ENCODE measurements at places on chromosomes 11 and 22.

- peaks cover 19% of the 10 kb centered on the region for H3K4me1 ChIP-seq
- H3K27me3 ChIP-seq = peaks cover 6% of the 10 kb centered on the region
- H3K4me3 ChIP-seq = no peak overlapping the region
These were observed 7.6 kb downstream of the KLHL35 start for GRCh38 chr11:75425422-75425821.

DNA sequence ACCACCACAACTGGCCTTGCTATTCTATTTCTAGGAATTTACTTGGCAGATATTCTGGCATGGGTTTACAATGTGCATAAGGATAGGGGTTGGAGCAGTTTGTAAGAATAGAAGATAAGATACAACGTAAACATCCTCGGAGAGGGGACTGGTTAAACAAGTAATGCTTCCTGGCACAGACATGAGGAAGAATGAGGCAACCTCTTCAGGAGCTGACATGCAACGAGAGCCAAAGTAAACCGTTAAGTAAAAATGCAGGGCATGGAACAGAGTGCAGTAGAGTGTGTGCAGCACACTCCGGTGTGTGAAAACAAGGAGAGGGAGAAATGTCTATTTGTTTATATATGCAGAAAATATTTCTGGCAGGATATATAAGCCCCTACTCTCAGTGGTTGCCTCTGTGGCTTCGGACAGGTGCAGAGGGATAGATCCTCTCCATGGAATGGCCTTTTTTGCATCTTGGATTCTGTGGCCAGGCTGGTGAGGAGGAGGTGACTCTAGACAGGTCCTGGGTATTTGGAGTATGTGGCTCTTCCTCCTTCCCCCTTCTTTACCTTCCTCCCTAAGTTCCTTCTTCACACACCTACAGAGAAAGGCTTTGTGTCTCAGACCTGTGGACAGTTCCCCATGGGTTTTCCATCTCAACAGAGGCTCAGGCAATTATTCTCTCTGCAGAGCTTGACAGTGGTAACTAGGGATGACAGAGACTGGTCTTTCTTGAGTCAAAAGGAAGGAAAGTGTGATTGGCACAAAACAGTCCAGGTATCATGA lies 2.5 kb downstream of the RAB36 start:
- H3K4me3 ChIP-seq = no peak overlapping the region
- H3K27ac ChIP-seq = no peak overlapping the region
- H3K36me3 ChIP-seq = peaks cover 1% of the 10 kb centered on the region

GRCh38 chr11:104565583-104565961 lies 332.7 kb downstream of the CASP12 start:
- no peak overlapping the region for H3K4me3 ChIP-seq
- H3K4me1 ChIP-seq = no peaks in the 10 kb centered on the region
- no peaks in the 10 kb centered on the region for H3K27me3 ChIP-seq
- H3K36me3 ChIP-seq = no peaks in the 10 kb centered on the region
- no peak for DNase-seq

- peak; percentile 33 for DNase-seq
- H3K36me3 ChIP-seq = no peaks in the 10 kb centered on the region
- no peaks in the 10 kb centered on the region for H3K27me3 ChIP-seq
- H3K4me1 ChIP-seq = no peaks in the 10 kb centered on the region
- no peak overlapping the region for H3K27ac ChIP-seq
These were observed 13.0 kb downstream of the CLPB start for GRCh38 chr11:72421351-72421750.

DNA sequence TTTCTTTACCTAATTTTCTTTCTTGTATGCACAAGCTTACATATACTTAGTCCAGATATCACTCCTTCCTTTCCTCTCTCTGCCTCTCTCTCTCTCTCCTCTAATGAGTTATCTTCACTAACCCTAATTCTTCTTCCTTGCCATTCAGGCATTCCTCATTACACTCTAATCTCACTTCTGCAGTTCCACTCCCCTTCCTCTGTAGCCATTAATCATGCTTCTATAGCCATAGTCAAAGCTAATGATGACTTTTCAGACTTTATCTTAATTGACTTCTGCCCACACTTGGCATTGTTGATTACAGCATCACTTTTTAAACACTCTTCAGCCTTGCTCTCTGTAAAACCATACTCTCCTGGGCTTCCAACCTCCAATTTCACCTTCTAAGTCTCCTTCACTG lies 35.3 kb upstream of the SC5D start:
- DNase-seq = no peak
- no peaks in the 10 kb centered on the region for H3K36me3 ChIP-seq
- H3K4me1 ChIP-seq = no peaks in the 10 kb centered on the region
- no peak overlapping the region for H3K27ac ChIP-seq
- H3K4me3 ChIP-seq = no peak overlapping the region

GRCh38 chr11:113571531-113571930 lies 96.3 kb upstream of the DRD2 start:
- H3K27ac ChIP-seq = no peak overlapping the region
- H3K4me1 ChIP-seq = peaks cover 4% of the 10 kb centered on the region
- H3K27me3 ChIP-seq = no peaks in the 10 kb centered on the region

GRCh38 chr11:36023922-36024321 lies 80.1 kb downstream of the LDLRAD3 start:
- H3K27ac ChIP-seq = no peak overlapping the region
- no peak overlapping the region for H3K4me3 ChIP-seq
- H3K27me3 ChIP-seq = no peaks in the 10 kb centered on the region
- H3K36me3 ChIP-seq = no peaks in the 10 kb centered on the region
- DNase-seq = no peak
- no peaks in the 10 kb centered on the region for H3K4me1 ChIP-seq

DNA sequence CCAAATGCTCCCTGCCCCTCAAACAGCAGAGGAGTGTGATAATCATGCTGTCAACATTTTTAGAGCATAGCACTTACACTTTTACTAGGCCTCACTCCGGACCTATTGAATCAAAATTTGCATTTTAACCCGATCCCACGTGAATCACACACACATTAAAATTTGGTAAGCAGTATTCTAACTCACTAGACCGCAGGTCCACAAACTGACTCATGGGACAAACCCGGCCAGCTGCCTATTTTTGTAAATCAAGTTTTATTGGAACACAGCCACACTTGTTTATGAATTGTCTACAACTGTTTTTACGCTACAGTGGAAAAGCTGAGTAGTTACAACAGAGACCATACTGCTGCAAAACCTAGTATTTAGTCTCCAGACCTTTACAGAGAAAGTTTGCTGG lies 43.3 kb downstream of the SNX19 start:
- H3K27me3 ChIP-seq = no peaks in the 10 kb centered on the region
- no peak overlapping the region for H3K4me3 ChIP-seq
- no peak for DNase-seq
- no peaks in the 10 kb centered on the region for H3K4me1 ChIP-seq
- peaks cover 6% of the 10 kb centered on the region for H3K36me3 ChIP-seq

DNA sequence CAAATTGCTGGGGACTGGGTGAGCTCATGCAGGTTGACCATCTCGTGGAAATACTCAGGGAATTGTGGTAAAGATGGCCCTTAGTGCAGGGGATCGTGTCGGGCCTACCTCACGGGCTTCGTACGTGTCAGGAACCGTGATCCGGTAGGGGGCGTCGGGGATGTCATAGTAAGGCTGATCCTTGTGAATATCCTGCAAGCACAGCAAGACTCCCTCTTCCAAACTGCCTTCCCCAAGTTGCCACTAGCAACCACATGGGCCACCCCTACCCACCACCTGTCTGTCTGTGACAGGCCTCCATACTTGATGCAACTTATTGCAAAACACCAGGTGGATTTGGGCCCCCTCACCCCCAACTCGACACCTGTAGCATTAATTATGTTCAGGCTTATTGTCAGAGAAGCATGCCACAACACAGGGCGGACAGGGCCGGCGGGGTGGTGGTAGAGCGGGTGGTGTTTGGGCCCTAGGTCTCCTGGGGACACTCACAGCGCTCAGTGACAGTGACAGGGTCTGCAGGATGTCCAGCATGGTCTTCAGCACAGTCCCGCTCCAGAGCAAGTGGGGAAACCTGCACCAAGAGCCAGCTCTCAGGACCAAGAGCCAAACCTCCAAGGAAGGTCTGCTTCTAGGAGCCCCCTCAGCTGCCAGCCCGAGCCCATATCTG lies 22.6 kb upstream of the SERPIND1 start:
- H3K4me1 ChIP-seq = peaks cover 32% of the 10 kb centered on the region
- H3K27me3 ChIP-seq = no peaks in the 10 kb centered on the region
- peaks cover 11% of the 10 kb centered on the region for H3K36me3 ChIP-seq
- no peak overlapping the region for H3K4me3 ChIP-seq
- no peak for DNase-seq

- no peaks in the 10 kb centered on the region for H3K36me3 ChIP-seq
- no peaks in the 10 kb centered on the region for H3K27me3 ChIP-seq
- H3K27ac ChIP-seq = no peak overlapping the region
- peak; percentile 58 for DNase-seq
- H3K4me3 ChIP-seq = no peak overlapping the region
- H3K4me1 ChIP-seq = no peaks in the 10 kb centered on the region
These were observed 25.8 kb upstream of the FXYD6 start for GRCh38 chr11:117902001-117902845.

- no peak for DNase-seq
- no peak overlapping the region for H3K27ac ChIP-seq
- no peak overlapping the region for H3K4me3 ChIP-seq
- no peaks in the 10 kb centered on the region for H3K36me3 ChIP-seq
These were observed 28.8 kb downstream of the FAT3 start for GRCh38 chr11:92253421-92253820.

GRCh38 chr11:38159038-38159437 lies 1561.0 kb upstream of the RAG2 start:
- no peak overlapping the region for H3K27ac ChIP-seq
- no peaks in the 10 kb centered on the region for H3K36me3 ChIP-seq
- no peak overlapping the region for H3K4me3 ChIP-seq
- no peak for DNase-seq

GRCh38 chr22:49193901-49194465 lies 633.7 kb downstream of the BRD1 start:
- H3K27ac ChIP-seq = no peak overlapping the region
- H3K36me3 ChIP-seq = no peaks in the 10 kb centered on the region
- H3K27me3 ChIP-seq = no peaks in the 10 kb centered on the region
- DNase-seq = no peak
- no peak overlapping the region for H3K4me3 ChIP-seq

GRCh38 chr22:30573594-30574094 lies 821 bp downstream of the GAL3ST1 start:
- H3K4me1 ChIP-seq = no peaks in the 10 kb centered on the region
- no peak overlapping the region for H3K27ac ChIP-seq
- H3K36me3 ChIP-seq = peaks cover 27% of the 10 kb centered on the region
- no peak overlapping the region for H3K4me3 ChIP-seq
- no peaks in the 10 kb centered on the region for H3K27me3 ChIP-seq

GRCh38 chr11:17572791-17573460 lies 25.9 kb downstream of the OTOG start:
- H3K4me1 ChIP-seq = no peaks in the 10 kb centered on the region
- no peaks in the 10 kb centered on the region for H3K27me3 ChIP-seq
- H3K4me3 ChIP-seq = no peak overlapping the region

- H3K4me3 ChIP-seq = no peak overlapping the region
- no peak for DNase-seq
- H3K4me1 ChIP-seq = no peaks in the 10 kb centered on the region
- no peak overlapping the region for H3K27ac ChIP-seq
- no peaks in the 10 kb centered on the region for H3K36me3 ChIP-seq
- no peaks in the 10 kb centered on the region for H3K27me3 ChIP-seq
These were observed 10.1 kb upstream of the OR4A15 start for GRCh38 chr11:55357560-55358184.

DNA sequence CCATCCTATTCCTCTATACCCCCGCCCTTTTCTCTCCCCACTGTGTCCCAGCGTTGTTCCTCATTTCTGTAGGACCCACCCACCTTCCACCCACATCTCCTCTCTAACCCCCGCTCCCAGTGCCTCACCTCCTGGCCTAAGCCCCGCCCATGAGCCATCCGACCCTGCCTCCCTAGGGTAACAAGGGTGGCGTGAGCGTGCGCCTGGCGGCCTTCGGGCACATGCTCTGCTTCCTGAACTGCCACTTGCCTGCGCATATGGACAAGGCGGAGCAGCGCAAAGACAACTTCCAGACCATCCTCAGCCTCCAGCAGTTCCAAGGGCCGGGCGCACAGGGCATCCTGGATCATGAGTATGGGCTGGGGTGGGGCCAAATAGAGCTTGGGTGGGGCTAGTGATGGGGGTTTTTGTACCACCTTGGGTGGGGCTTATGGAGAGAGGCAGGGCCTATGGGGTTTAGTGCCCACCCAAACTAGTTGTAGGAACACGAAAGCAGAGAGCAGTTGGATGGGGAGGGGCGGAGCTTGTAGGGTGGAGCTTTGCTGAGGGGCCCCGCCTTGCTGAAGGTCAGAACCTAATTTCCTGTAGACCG lies 4.5 kb downstream of the INPP5J start:
- no peaks in the 10 kb centered on the region for H3K36me3 ChIP-seq
- no peak overlapping the region for H3K27ac ChIP-seq
- no peak for DNase-seq
- no peaks in the 10 kb centered on the region for H3K4me1 ChIP-seq

DNA sequence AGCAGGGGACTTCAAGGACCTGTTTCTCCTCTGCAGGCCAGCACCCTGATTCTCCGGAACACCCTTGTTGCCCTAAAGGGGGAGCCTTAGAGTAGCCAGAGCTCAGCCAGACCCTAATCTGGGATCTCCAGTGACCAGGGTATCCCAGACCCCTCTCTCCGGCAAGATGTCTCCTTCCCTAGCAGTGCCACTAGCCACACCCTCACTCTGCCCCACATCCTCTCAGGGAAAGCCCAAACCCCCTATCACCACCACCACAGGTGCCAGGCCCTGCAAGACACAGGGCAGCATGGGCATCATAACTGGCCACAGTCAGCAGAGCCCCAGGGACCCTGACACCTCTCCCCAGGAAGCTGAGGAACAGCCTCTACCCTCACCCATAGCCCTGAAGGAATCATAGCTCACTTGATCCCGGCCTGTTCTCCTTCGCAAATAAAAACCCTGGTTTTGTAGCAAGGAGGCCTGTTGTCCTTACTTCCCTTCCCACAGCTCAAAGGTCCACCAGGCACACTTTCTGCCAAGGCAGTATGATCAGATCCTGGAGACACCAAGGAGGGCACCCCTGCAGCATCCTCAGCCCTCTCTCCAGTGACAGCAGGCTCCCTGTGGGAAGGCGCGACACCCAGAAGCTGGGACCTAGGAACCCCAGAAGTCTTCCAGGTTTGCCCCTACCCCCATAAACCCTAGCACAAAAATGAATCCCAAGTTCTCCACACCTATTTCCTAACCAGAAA lies 4.6 kb downstream of the CFL1 start:
- DNase-seq = peak; percentile 61
- peaks cover 30% of the 10 kb centered on the region for H3K36me3 ChIP-seq
- no peak overlapping the region for H3K27ac ChIP-seq
- no peaks in the 10 kb centered on the region for H3K27me3 ChIP-seq
- no peak overlapping the region for H3K4me3 ChIP-seq
- H3K4me1 ChIP-seq = no peaks in the 10 kb centered on the region

- no peak overlapping the region for H3K4me3 ChIP-seq
- peaks cover 23% of the 10 kb centered on the region for H3K4me1 ChIP-seq
- no peaks in the 10 kb centered on the region for H3K36me3 ChIP-seq
These were observed 11.2 kb upstream of the IL18BP start for GRCh38 chr11:71987521-71987920.

GRCh38 chr11:77402218-77402556 lies 71.7 kb downstream of the PAK1 start:
- H3K27ac ChIP-seq = no peak overlapping the region
- no peaks in the 10 kb centered on the region for H3K36me3 ChIP-seq
- H3K27me3 ChIP-seq = no peaks in the 10 kb centered on the region
- peaks cover 20% of the 10 kb centered on the region for H3K4me1 ChIP-seq
- no peak overlapping the region for H3K4me3 ChIP-seq

GRCh38 chr11:45859661-45860140 lies 12.4 kb downstream of the CRY2 start:
- DNase-seq = peak; percentile 99
- H3K27ac ChIP-seq = peak overlapping the region; percentile 81
- no peaks in the 10 kb centered on the region for H3K27me3 ChIP-seq
- peaks cover 48% of the 10 kb centered on the region for H3K36me3 ChIP-seq
- peaks cover 67% of the 10 kb centered on the region for H3K4me1 ChIP-seq
